ENCODE measurements at places on chromosomes 11 and 22.
A peak's percentile ranks its signal among the peaks of the same experiment; 100 is the strongest.

GRCh38 chr11:31809857-31810778 lies 1.0 kb downstream of the PAX6 start:
- no peak for DNase-seq

- DNase-seq: no peak
Observed at GRCh38 chr11:27353593-27354358, 9.2 kb downstream of the CCDC34 start.

GRCh38 chr22:39662686-39663052 lies 92.1 kb downstream of the CACNA1I start:
- DNase-seq: no peak

DNA sequence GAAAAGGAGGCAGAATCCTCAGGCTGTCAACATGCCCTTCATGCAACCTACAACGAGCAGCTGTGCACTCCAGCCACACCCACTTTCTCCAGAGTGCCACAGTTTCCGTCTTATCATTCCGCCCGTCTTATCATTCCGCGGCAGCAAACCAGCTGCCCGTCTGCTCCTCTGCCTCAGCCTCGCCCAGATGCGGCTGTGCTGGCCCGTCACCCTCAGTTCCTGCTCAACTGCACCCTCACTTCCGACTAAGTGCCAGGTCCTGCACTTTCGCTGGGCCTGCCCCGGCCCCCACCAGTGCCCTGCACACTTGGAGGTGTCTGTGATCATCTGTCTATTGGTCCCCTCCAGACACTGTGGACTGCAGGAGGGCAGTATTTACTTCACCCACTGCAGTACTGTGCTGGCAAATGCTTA lies 43.7 kb downstream of the MICAL3 start:
- DNase-seq: peak; percentile 18

- no peak for DNase-seq
Observed at GRCh38 chr11:45913942-45914635, 3.6 kb downstream of the PEX16 start.

DNA sequence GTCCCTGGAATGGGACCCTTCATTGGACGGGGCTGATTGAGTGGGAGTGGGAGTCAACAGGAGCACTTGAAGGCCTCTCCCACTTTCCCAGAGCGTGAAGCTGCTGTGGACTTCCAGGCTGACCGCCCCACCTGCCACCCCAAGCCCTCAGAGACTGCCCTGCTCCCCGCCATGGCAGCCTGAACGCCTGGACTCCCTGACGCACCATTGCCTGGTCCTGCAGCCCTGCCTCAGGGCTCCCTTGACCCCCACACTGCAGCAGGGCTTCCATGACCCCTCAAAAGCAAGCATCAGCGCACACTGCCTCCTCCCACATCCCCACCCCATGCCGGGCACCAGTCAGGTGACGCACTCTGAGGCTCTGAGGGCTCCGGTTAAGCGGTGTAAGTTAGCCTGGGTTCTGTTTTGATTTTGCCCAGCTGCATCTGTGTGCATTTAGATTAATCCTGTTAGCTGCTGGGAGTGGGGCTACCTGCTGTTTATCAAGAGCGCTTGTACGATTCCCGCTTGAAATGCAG lies 39.4 kb downstream of the TRIM29 start:
- no peak for DNase-seq

GRCh38 chr11:2186669-2187279 lies 15.2 kb upstream of the TH start:
- DNase-seq: peak; percentile 47

GRCh38 chr22:46549971-46550641 lies 12.7 kb upstream of the CELSR1 start:
- DNase-seq: no peak

- DNase-seq: no peak
Observed at GRCh38 chr22:49554741-49555140, 272.9 kb downstream of the BRD1 start.

- no peak for DNase-seq
Observed at GRCh38 chr11:76667271-76667818, 3.2 kb downstream of the LRRC32 start.

GRCh38 chr11:76131142-76131541 lies 75.2 kb downstream of the WNT11 start:
- DNase-seq: no peak

DNA sequence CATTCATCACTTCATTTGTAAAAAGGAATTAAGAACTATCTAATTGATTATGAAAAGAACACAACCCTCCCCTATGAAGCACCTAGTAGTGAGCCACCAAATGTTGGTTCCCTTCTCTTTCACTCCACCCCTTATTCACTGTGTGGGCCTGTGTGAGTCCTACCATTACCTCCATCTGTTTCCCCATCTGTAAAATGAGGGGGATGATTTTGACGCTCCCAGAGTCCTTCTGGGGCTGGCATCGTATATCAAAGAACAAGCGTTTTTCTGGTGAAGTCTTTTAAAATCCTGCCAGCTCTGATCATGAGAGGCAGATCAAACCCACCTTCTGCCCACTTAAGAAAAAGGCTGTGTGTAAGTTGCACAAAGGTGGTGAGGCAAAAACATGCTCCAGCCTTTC lies 96.6 kb upstream of the SEZ6L start:
- no peak for DNase-seq

GRCh38 chr11:45501392-45502225 lies 163.8 kb downstream of the CHST1 start:
- DNase-seq: no peak

GRCh38 chr11:87076874-87077429 lies 39.2 kb downstream of the TMEM135 start:
- DNase-seq: no peak

DNA sequence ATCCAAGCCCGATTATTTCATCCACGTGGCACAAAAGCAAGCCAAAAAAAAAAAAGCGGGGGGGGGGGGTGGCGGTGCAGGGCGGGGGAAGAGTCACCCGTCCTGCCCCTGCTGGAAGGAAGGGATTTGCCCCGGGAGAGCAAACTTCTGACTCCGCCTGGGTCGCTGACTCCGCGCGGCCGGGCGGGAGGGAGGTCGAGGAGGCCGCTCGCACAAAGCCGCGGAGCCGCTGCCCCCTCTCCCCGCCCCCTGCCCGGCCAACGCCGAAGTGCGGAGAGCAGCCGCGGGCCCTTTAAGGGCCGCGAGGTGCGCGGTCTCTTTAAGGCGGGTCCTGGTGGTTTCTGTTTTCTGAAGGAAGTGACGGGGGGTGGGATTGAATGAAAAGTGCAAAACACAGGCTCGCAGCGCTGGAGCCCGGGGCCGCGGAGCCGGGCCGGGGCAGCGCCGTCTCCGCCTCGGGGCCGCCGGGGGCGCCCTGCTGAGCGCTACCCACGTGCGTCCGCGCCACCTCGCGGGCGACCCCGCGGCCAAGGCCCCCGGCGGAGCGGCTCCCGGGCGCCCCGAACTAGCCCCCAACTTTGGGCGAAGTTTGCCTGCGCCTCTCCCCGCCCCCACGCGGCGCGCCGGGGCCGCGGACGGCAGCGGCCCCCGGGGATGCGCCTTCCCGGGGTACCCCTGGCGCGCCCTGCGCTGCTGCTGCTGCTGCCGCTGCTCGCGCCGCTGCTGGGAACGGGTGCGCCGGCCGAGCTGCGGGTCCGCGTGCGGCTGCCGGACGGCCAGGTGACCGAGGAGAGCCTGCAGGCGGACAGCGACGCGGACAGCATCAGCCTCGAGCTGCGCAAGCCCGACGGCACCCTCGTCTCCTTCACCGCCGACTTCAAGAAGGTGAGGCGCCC lies at the start of gene OAF:
Gene OAF, plus strand, starts transcription at position 407 of the 896 bp plus-strand sequence. Its CDS starts 248 bp downstream, at position 655.
- peak; percentile 35 for DNase-seq

GRCh38 chr11:57885298-57886050 lies 123.9 kb downstream of the CTNND1 start:
- DNase-seq: no peak

DNA sequence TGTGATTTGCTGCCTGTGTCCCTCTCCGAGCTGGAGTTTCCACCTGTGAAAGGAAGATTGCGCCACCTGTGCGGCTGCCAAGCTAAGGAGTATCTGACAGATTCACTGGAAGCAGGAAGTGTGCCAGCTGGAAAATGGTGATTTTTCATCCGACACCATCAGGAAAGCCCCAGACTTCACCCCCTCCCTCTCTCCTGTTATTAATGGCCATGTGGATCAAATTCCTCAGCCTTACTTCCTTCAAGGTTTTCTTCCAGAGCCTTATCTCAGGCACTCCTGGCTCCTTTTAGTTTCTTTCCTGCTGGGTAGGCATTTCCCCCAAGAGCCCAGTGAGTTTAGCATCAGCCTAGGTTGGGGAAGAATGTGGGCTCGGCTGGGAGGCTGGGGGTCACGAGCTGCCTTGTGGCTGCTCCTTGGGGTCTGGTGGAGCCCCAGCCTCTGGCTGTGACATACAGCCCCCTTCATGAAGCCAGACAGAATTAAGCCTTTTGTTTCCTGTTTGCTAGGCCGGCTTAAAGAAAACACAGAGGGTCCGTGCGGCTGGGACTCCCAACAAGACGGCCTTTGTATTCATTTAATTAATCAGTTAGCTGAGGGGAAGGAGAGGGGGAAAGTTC lies 37.1 kb downstream of the PKNOX2 start:
- DNase-seq: no peak

DNA sequence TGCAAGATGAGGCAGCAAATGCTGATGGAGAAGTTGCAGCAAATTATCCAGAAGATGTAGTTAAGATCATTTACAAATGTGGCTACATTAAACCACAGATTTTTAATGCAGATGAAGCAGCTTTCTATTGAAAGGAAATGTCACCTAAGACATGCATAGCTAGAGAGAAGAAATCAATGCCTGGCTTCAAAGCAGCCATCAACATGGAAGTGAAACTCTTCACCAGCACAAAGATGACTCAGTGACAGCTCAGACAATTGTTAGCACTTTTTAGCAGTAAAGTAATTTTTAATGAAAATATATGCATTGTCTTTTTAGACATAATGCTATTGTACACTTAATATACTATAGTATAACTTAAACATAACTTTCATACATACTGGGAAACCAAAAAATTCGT lies 71.4 kb downstream of the FANCF start:
- DNase-seq: no peak

DNA sequence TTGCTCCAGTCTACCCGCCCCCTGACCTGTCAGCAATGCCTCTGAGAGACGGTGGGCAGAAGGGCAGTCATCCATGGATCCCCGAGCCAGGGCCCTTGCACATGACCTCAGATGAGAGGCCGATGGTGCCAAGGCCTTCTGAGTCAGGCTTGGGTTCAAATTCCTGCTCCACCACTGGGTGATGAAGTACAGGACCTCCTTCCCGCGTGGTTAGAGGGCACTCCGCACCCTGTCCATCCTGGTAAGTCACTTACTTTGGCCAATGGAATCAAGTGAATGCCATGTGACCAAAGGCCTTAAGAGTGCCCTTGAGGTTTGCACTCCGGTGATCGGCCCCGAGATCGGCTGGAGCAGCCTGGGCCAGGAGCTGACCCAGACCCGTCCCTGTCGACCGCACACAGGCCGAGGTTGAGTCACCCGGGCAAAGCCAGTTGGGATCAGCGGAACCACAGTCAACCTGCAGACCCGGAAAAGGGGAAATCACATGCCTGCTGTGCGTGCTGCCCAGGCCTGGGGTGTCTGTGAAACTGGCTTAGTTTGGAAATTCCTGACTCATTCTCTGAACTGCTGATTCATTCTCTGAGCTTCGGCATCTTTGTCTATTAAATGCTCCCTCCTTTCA lies 48.9 kb downstream of the RTL6 start:
- no peak for DNase-seq

- DNase-seq: no peak
Observed at GRCh38 chr11:76263657-76264056, 57.4 kb upstream of the WNT11 start.

DNA sequence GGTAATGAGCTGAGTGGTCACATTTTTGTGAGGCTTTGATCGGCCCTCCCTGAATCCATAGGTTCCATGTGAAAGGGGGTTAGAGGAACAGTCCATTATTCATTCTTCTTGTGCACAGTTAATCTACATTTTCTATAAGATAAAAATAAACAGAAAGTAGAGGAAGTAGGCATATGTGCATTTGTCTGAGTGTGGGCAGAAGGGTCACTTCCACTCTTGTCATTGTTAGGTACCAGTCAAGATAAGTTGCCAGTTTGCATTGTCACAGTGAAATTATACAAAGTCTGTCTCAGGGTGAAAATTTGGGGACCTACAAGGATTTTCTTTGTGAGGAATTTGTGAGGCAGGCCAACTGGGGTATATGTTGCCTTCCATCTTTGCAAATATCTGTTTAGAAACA lies 4.6 kb upstream of the APOL4 start:
- DNase-seq: no peak

DNA sequence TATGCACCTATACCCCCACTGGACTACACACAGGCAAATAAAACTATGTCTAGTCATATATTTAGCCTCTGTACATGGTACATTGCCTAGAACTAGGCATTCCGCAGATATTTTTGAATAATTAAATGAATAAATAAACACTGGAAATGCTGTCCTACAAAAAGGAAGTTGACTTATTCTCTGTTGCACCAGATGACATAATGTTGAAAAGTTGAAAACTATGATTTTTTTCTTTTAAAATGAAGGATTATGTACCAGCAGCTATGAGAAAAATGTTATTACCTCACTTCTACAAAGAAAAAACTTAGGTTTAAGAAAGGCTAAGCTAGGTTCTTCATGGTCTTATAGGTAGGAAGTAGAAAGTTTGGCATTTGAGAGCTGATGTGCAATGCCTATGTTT lies 856.6 kb downstream of the METTL15 start:
- no peak for DNase-seq

GRCh38 chr11:61173456-61173855 lies 12.2 kb upstream of the VPS37C start:
- no peak for DNase-seq

DNA sequence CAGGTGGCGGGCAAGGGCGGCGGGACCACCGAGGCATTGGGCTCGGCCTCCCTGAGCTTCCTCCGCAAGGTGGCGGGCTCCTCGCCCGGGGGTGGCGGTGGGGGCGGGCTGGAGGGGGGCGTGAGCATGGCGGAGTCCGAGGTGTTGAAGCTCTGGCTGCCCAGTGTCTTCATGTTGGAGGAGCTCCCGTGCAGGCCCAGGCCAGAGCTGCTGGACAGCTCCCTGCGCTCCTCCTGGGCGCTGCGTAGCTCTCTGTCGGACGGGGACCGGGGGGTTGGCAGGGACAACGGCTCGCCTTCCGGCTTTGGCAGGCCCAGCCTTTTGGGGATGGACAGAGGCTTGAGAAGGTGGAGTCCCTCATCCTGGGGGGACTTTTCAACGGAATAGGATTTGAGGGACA lies 43.9 kb upstream of the BID start:
- DNase-seq: no peak

DNA sequence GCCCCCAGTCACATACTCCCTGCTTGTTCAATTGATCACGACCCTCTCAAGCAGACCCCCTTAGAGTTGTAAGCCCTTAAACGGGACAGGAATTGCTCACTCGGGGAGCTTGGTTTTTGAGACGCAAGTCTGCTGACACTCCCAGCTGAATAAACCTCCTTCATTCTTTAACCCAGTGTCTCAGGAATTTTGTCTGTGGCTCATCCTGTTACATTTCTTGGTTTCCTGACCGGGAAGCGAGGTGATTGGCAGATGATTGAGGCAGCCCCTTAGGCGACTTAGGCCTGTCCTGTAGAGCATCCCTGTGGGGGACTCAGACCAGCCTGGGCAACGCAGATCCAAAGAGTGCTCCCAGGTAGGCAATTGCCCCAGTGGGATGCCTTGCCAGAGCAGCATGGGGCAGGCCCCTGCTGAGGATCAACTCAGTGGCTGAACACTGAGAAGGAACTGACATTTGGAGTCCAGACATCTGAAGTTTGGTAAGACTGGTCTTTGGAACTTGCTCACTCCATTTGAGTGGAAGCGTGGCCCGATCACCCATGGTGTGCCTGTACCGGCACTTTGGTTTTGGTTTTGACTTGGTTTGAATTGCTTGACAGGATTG lies 51.5 kb downstream of the NEU3 start:
- DNase-seq: no peak

Measured in stimulated activated CD4-positive, alpha-beta T cell treated with anti-CD3 and anti-CD28 coated beads, Interleukin-12 subunit alpha, Interleukin-12 subunit beta, amount 100 ng/mL, for 4 hours (primary cell).